ENCODE measurements at places on chromosomes 16 and 17.

DNA sequence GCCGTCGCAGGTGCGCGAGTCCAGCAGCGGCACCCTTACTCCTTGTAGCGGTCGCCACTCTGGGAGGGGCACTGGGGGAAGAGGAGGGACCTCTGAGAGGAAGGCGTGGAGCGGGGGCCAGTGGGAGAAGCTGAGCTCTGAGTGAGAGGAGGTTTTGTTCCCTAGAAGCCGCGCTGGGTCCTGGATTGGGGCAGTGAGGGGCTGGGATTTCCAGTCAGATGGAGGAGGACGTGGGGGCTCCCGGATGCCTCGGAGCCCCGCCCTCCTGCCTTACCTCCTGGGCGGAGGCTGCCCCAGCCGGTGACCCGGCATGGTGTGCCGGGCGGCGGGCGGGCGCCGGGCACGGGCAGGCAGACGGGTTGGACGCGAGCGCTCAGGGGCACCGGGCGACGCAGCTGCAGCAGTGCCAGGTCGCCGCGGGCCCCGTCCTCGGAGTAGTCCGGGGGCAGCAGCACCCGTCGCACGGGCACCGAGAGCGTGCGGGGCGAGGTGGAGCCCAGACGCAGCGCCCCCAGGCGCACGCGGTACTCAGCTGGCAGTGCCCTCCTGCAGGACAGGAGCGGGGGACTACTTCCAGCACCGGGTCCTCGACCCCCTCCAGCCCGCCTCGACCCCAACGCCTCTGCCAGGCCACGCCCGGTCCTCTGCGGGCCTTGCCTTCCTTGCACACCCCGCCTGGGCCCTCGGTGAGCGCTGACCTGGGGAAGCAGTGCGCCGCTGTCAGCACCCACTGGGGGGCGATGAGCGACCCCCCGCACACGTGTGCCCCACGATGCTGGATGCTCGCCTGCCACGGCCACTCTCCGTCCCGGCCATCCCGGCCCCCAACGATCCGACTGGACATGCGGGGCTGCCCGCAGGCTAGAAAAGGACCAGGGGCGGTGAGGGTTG, 2.0 kb downstream of the PRSS33 start:
- DNase-seq = peak; percentile 69

GRCh38 chr16:24670623-24671454, 58.6 kb upstream of the TNRC6A start:
- DNase-seq = no peak

GRCh38 chr16:29820730-29821642, 724 bp downstream of the MVP start:
- no peak for DNase-seq

- no peak for DNase-seq
These were observed 5.7 kb downstream of the ZNF319 start for GRCh38 chr16:57994778-57995177.

DNA sequence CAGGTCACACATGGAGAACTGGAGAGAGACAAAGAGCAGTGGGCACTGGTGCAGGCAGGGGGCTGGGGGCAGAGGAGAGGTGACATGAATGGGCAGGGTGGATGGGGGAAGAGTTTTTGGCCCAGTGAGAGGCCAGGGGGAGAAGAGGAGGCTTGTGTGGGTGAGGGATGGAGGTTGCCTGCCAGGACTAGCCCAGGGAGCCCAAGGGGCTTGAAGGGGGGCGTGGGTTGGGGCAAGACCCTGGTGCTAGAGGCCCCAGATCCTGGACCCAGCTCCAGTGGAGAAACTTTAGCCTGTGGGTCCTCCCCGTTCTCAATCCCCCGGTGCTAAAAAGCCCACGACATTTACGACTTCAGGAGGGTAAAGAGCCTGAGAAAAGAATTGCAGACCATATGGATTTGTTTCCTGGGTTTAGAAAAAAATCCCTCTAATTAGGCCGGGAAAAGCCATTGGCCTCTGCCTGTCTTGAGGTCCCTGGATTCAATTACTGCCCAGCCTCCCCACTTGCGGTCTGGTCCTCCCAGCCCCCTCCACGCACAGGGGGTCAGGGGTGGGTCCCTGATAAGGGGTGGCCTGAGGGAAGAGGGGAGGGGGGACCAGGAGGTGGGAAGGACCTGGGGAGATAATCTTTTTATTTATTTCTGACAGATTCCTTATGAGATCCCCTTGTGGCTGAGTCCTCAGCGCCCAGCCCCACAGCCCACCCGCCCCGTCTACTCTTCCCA, 33.0 kb downstream of the NGFR start:
- no peak for DNase-seq

- no peak for DNase-seq
These were observed 216.0 kb downstream of the SEC14L1 start for GRCh38 chr17:77356690-77357201.

GRCh38 chr17:41329279-41329948, 13.9 kb upstream of the KRTAP17-1 start:
- no peak for DNase-seq

GRCh38 chr16:53985861-53986260, 281.9 kb downstream of the FTO start:
- no peak for DNase-seq
